ENCODE measurements at places on chromosomes 1 and 21.

GRCh38 chr1:81974222-81974841 lies 173.6 kb downstream of the ADGRL2 start:
- no peak for DNase-seq

DNA sequence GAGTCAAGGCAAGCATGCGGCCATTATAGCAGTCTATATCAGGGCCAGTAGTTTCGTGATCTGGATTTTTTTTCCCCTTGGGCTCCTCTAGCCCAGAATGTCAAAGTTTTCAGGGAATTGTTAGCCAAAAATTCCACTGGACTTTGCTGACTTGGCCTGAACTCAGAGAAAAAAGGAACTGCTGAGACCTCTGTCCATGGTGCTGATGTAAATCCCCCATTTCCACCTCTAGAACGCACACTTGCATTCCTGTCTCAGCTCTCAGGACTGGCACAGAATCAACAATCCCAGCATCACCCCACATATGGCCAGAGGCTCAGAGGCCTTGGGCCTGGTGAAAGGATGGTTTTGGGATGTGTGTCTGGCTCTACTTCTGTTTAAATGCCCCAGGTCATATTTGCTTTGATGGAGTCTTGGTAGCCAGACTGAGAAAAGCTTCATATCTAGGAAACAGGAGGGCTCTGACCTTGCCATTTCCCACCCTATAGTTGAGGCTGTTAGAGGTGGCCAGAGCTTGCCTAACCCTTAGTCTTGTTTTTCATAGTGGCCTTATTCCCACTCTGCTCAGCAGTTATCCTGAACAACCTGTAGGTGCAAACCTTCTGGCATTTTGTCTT lies 16.9 kb upstream of the EFCAB14 start:
- DNase-seq: peak; percentile 61

- DNase-seq: no peak
Observed at GRCh38 chr1:100750005-100750885, 30.7 kb downstream of the VCAM1 start.

DNA sequence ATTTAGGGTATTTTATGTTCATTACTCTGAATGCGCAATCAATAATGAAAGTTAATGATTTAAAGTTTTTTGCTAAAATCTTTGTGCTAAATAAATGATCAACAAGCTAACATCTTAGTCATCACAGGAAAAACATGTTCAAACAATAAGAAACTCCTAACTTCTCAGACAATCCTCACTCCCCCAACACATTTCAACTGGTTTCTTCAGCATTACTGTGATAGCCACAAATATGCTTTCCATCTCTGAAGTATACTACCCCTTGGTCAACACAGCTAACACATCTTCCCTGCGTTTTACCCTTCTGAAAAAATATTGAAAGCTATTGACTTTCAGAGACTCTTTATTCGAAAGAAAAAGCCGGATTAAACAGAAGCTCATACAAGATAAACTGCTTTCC lies 85.8 kb downstream of the ZNF644 start:
- no peak for DNase-seq
